ENCODE measurements at places on chromosomes 16 and 17. TPM values are rescaled to one million over a fixed set of nuclear protein-coding genes. Genes with fewer than 3 reads are reported as not detected.

FASN gene
- 11.3 TPM for polyA plus RNA-seq

CSH2 gene
- polyA plus RNA-seq, result not detected

CACNG3 gene
- polyA plus RNA-seq, result not detected

EPN2 gene
- polyA plus RNA-seq, result 24.6 TPM

SLC5A11 gene
- polyA plus RNA-seq, result not detected

SPATA22 gene
- not detected for polyA plus RNA-seq

WNK4 gene
- 2.1 TPM for polyA plus RNA-seq

RASL10B gene
- 3.2 TPM for polyA plus RNA-seq

DOC2A gene
- 0.26 TPM for polyA plus RNA-seq

- DNase-seq, result no peak
Observed at GRCh38 chr16:50520451-50521245, 27.5 kb upstream of the NKD1 start.

GRCh38 chr17:44207319-44207718 lies 7.6 kb upstream of the ATXN7L3 start:
- DNase-seq, result no peak

DNA sequence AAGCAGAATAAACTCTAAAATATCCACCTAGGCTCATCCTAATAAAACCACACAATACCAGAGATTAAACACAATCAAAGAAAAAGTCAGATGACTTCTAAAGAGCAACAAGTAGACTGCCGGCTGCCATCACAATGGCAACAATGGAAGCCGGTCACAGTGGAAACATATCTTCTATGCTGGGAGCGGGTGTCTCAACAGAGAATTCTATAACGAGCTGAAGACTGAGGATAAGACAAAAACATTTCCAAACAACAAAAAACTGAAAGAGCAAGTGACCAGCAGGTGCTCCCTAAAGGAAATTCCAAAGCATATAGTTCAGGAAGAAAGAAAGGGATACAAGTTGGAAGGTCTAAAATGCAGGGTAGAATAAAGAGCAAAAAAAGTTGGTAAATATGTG lies 8.9 kb downstream of the NSMCE1 start:
- DNase-seq, result no peak

GRCh38 chr17:34117811-34118210 lies 137.3 kb upstream of the CCL2 start:
- DNase-seq, result no peak

DNA sequence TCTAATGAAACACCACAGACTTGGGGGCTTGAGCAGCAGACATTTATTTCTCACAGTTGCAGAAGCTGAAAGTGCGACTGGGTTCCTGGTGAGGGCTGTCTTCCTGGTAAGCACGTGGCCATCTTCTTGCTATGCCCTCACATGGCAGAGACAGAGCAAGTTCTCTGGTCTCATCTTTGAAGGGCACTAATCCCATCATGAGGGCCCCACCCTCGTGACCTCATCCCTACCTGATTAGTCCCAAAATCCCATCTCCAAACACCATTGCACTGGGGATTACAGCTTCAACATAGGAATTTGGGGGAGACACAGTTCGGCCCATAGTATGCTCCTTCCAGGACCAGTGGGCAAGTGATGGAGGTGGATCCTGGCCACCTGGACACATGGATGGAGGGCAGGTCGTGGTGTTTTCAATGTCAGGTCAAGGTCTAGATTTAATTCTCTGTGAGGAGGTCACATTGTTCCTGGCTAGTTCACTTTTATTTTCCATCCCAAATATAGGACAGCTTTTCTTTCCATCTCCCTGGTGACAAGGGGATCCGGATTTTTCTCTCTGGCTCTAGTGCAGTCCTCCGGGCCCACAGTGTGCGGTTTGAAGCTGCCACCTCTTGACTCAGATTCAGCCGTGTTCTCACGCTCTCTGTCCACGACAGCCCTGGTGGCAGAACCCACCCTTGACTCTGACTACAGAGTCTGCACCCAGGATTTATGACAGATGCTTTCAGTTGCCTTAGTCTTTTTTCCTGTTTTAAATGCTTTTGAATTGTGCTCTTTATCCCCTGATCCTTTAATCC lies 160.5 kb upstream of the NOL11 start:
- DNase-seq, result no peak

- DNase-seq, result peak; percentile 11
Observed at GRCh38 chr17:81967533-81968395, 6.8 kb upstream of the NOTUM start.

GRCh38 chr17:50187751-50188530 lies 13.5 kb downstream of the COL1A1 start:
- DNase-seq, result no peak

- no peak for DNase-seq
Observed at GRCh38 chr16:80463326-80463725, 77.5 kb upstream of the DYNLRB2 start.

- DNase-seq, result no peak
Observed at GRCh38 chr17:18194394-18194793, 10.8 kb downstream of the ALKBH5 start.

DNA sequence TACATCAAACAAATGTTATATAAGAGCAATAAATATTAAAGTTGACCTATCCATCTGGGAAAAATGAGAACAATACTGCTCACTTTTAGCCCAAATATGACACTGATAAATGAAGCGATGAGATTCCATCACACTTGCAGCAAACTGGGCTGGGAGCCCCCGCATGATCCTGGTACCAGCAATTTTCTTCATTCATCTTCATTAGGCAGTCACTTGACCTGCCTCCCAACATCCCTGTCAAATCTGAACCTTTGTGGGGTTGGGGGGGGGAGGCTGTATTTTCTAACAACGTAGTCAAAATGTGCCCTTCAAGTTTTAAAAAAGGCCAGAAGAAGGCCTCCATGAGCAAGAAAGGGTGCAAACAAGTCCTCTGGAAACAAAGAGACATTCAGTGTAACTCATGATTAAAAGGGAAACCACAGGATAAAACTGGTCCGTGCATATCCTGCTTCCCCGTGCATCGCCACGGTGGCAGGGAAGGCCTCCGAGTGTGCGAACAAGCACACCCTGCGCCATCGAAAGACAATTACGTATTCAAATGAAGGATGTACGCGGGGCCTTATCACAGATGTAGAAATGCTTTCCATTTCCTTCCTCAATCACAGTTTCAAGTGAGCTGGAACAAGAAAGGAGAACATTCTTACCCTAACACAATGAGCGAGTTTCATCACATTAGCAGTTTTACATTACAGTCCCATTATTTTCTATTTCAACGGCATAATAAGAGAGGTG lies 48.4 kb downstream of the TOX3 start:
- no peak for DNase-seq
